ENCODE measurements at places on chromosomes 11 and 22.

DNA sequence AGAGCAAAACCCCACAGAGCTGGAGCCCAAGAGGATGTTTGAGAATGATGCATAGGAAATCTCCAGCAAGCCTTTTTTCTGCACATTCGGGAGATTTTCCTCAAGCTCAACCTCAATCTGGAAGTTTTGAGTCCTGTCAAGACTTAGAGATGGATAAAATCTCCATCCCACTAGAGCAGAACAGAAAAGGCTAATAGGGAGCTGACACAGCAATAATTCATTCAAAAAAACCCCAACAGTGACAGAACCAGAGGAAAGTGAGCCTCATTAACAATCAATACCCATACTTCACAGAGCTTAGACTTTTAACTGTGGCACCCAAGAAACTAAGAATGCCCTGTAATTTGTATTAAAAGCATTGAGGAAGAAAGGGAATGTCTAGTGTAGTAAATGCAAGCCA, 115.9 kb upstream of the BDNF start:
- DNase-seq = no peak

- DNase-seq = no peak
Observed at GRCh38 chr11:133072378-133072777, 459.9 kb downstream of the OPCML start.

DNA sequence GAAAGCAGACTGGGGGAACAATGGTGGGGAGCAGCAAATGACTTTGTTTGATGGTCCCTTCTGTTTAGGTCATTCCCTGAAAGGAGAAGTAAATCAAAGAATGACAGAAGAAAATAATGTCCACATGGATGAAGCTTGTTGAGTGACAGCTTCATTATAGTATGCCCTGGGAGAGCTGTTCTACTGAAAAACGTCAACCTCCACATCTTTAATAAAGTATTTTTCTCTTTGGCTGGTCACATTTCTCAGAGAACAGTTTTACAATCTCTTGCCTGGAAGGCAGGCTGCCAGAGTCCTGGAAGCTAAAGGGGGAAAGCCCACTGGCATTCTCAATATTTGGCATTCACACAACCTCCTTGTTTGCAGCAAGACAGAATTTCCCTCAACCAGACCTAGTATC, 287.9 kb downstream of the SWAP70 start:
- DNase-seq = no peak

- no peak for DNase-seq
Observed at GRCh38 chr11:105149477-105149876, 9.9 kb upstream of the CARD18 start.

GRCh38 chr11:104907521-104908185, 9.4 kb upstream of the CASP12 start:
- no peak for DNase-seq

DNA sequence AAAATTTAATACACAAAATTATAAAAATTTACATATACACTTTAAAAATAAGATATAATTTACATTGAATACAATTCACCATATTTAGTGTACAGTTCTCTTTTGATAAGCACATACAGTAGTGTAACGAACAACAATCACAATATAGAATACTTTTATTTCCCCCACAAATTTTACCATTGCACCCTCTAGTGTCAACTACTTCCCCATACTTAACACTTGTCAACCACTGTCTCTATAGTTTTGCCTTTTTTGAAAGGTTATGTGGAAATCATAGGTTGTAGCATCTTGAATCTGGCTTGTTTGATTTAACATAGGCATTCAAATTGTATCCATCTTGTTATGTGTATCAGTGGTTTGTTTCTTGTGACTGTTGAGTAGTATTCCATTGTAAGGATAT, 21.3 kb upstream of the PANX1 start:
- no peak for DNase-seq

- DNase-seq = no peak
Observed at GRCh38 chr22:37557321-37558001, 2.8 kb upstream of the CDC42EP1 start.

- no peak for DNase-seq
Observed at GRCh38 chr11:9070749-9071491, 20.5 kb downstream of the SCUBE2 start.

DNA sequence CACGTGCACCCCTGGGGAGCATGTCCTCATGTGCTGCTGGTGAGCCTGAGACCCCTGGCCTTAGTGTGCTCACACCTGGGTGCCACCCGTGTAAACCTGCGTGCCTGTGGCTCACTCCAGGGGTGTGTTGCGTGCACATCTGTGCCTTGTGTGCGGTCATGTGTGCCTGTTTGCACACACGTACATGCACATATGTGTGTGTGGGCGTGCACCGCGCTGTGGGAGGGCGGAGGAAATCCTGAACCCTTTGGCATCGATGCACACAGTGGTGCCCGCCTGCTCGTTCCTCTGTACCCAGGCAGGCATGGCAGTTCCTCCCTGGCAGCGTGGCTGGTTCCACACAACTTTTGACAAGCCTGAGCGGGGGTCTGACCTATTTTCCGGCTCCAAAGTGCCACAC, 1181.9 kb downstream of the BRD1 start:
- DNase-seq = no peak

- DNase-seq = no peak
Observed at GRCh38 chr11:123030517-123030916, 31.4 kb downstream of the HSPA8 start.

- DNase-seq = no peak
Observed at GRCh38 chr11:88555829-88556202, 218.3 kb upstream of the CTSC start.

DNA sequence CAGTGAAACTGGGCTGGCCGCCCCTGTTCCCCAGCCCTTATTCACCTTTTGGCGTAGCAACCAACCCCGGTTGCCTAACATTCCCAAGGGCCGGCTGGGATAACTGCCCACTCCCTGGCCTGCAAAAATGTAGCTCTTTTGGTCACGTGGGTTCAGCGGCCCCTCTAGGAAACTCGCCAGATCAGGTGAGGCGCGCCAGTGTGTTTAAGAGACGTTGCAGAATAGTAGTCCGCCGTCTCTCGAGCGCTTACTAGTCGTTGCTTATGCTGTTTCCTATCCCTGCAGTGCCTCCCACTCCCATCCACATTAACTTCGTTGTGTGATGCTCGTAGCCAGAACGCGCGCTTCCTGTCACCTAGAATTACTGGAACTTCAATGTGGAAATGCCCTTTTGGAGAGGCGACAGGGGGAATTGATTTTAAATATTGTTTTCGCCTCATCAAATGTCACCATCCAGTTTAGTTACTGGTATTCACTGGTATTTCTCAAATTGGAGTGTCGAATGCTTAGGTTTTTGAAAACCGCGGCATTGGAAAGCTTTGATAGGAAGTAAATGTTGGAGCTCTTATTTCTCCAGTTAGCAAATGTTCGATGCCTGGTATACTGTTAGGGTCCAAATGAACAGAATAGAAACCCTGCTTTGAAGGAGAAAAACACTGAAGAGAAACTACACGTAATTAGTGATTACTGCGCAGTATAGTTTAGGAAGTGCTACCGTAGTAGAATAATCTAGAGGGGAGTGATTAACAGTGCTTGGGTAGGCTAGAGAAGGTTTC, 823 bp downstream of the CEP57 start:
- peak; percentile 68 for DNase-seq

DNA sequence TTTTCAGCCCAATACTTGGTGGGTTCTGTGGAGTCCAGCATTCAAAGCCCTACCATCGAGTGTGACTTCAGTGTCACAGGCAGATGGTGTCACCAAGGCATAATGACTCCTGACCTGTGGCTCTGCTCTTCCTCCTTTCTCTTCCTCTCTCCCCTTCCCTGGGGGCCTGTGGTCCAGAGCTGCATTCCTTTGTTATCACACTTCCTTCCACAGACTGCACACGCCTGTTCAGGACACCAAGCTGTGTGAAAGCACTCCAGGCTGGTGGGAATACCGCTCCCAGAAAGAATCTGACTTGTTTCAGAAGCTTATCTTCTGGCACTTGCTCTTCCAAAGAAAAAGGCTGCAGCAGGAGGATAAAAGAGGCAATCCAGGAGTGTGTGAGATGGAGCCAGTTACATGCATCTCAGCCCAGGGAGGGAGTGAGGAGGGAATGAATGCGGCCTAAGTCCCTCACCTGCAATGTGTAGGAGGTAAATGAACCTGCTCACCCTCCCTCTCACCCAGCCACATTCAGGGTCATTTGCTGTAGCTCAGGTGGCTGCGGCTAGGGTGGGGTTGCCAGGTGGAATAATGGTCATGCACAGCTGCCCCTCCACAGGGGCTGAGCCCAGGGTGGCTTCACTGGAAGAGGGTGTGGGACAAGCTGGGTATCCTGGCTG, 79.3 kb downstream of the ADAMTS15 start:
- no peak for DNase-seq

- no peak for DNase-seq
Observed at GRCh38 chr11:30992513-30992849, 377.1 kb downstream of the DCDC1 start.

- no peak for DNase-seq
Observed at GRCh38 chr22:24137595-24137994, 43.7 kb upstream of the SUSD2 start.

- no peak for DNase-seq
Observed at GRCh38 chr11:115300660-115301428, 203.4 kb downstream of the CADM1 start.

GRCh38 chr11:44876194-44876723, 74.4 kb downstream of the TP53I11 start:
- DNase-seq = no peak
